ENCODE measurements at places on chromosomes 2 and 18. TPM values are rescaled to one million over a fixed set of nuclear protein-coding genes. Genes with fewer than 3 reads are reported as not detected.
A peak's percentile ranks its signal among the peaks of the same experiment; 100 is the strongest.

The UGT1A9 gene
- not detected for polyA plus RNA-seq

GRCh38 chr18:44733754-44734465, 53.2 kb downstream of the SETBP1 start:
- DNase-seq, result peak; percentile 2

The MORN2 gene
- 15.4 TPM for polyA plus RNA-seq

The RAD51AP2 gene
- polyA plus RNA-seq, result not detected

- no peak for DNase-seq
Observed at GRCh38 chr2:8615576-8616281, 66.1 kb upstream of the ID2 start.

The NMUR1 gene
- not detected for polyA plus RNA-seq

DNA sequence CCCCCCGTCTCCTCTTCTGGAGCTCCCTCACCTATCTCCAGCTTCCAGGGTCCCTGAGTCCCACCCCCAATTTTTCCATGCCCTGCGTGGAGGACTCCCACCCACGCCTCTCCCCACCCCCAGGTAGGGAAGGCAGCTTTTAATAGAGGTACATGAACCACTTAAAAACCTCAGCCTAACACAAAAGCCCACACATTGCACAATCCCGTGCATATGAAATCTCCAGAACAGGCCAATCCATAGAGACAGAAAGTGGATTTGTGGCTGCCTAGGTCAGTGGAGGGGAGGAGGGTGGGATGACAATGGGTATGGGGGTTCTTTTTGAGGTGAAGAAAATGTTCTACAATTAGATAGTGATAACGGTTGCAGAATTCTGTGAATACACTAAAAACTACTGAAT, 145.6 kb downstream of the CABLES1 start:
- DNase-seq, result no peak

DNA sequence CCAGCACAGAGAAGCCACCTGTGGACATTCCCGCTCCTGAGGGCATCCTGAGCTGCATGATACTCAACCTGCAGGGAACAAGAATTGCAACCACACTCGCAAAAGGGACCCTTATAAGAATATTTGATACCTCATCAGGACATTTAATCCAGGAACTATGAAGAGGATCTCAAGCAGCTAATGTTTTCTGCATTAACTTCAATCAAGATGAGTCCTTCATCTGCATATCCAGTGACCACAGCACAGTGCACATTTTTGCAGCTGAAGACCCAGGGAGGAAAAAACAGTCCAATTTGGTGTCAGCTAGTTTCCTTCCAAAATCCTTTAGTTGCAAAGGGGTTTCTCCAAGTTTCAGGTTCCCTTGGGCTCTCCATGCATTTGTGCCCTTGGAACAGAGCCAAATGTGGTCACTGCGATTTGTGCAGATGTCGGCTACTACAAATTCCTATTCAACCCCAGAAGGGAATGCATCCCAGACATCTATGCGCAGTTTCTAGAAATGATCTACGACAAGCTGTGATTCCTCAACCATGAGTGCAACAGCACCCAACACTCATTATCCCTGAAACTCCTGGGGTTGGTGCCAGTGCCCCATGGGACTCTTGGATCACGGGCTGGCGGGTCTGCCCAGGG, 23.3 kb upstream of the FHOD3 start:
- no peak for DNase-seq

DNA sequence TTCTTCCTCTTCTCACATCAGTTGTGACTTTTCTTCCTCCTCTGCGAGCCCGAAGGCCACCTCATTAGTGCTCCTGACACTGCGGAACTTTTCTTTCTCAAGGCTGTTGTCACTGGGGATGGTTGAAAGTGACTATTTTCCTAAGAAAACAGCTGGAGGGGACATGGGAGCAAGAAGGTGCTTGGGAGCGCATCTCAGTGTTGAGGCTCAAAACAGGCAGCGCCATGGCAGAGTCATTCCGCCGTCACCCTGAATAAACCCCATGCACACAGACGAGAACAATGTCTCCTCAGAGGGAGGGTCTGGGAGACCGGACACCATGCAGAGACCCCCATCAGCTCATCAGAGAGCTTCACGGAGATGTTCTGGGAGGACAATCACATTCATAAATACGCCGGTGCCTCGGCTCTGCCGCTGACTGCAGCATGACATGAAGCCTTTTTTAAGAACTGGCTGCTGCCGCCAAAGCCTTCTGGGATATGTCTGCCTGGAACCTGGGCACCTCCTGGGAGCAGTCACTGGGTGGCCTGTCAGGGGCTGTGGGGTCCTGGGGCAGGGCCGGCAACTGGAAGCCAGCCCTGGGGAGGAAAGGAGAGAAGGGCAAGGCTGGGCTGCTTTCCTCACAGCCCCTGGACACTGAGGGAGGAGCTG, 19.2 kb downstream of the ATOH8 start:
- no peak for DNase-seq

DNA sequence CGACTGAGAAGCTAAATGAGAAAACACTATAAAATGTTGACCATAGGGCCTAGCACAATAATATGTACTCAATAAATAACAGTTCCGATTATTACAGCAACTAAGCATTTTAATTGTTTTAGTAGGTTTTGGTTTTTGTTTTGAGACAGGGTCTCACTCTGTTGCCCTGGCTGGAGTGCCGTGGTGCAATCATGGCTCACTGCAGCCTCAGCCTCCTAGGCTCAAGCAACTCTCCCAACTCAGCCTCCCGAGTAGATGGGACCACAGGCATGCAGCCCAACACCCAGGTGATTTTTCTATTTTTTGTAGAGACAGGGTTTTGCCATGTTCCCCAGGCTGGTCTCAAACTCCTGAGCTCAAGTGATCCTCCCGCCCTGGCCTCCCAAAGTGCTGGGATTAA, 54.1 kb downstream of the ESCO1 start:
- no peak for DNase-seq

The EVX2 gene
- not detected for polyA plus RNA-seq

The TRIM54 gene
- polyA plus RNA-seq, result 0.15 TPM

- no peak for DNase-seq
Observed at GRCh38 chr2:220628252-220628651, 943.9 kb downstream of the EPHA4 start.

DNA sequence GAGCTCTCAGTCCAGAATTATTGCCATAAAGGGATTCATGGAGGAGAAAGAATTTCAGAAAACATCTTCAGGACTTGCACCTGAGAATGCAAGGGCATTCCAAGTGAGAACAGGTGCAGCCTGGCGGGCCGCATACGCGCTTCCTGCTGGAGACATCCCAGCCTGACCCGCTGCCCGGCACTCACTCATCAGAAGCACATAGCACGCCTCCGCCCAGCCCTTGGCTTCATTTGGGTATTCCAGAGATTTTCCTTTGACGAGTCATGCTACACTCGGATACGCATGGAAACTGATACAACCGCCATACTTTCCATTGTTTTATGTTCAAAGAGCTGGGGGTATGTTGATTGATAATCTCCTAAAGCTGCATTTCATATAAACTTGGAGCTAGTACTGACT, 228.0 kb upstream of the ID2 start:
- DNase-seq, result peak; percentile 8

GRCh38 chr2:63081404-63081803, 30.8 kb downstream of the OTX1 start:
- DNase-seq, result no peak

The NEUROD1 gene
- polyA plus RNA-seq, result not detected

The LCT gene
- not detected for polyA plus RNA-seq

The ALLC gene
- not detected for polyA plus RNA-seq

DNA sequence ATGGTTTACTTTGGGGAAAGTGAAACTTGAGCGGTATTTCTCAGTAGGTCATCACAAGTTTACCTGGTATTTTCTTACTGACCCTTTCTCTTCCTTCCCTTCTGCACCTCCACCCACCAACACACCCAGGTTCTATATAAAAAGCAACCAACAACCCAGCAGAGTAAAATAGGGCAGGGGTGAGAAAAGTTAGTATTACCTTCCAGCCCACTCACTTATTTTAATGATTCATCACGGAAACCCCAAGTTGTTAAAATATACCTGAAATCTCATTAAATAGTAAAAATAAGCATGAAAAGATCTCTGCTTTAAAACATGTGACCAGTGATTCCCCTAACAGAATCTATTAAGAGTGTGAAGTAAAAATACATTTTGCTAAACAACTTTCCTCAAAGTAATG, 306.1 kb downstream of the ZEB2 start:
- no peak for DNase-seq

DNA sequence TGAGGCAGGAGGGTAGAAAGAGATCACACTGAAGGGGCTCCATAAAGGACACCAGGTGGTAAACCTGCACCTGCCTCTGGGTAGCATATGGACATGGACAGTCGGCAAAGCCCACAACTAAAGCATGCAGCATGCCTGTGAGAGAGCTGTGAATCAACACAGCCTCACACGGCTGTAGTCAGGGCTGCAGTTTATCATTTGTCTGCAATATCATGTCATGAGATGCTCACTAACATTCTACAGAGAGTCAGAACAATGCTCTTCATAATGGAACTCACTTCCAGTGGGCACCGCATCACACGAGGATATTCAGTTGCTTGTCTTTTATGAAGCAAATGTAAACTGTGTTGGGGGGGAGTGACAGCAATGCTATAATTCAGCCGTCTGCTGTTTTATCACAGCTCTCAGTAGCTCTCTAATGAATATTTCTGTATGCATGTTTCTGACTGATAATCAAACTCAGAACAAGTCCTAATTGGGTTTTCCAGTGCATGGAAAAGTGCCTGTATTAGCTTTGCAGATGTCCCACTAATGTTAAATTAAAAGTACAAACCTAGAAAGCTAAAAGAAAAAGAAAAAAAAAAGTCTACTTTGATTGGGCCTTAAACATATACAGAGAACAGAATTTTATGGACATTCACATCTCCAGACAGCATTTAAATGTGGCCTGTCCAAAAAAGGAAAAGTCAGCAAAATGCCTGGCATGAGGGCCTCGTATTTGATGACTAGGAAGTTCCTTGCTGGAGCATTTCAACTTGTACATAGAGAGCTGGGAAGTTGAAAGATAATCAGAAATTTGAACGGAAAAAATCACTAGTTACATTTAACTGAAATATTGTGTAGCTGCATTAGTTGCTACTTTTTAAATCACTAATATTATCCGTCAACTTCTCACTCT, 406.1 kb upstream of the SOX11 start:
- no peak for DNase-seq

DNA sequence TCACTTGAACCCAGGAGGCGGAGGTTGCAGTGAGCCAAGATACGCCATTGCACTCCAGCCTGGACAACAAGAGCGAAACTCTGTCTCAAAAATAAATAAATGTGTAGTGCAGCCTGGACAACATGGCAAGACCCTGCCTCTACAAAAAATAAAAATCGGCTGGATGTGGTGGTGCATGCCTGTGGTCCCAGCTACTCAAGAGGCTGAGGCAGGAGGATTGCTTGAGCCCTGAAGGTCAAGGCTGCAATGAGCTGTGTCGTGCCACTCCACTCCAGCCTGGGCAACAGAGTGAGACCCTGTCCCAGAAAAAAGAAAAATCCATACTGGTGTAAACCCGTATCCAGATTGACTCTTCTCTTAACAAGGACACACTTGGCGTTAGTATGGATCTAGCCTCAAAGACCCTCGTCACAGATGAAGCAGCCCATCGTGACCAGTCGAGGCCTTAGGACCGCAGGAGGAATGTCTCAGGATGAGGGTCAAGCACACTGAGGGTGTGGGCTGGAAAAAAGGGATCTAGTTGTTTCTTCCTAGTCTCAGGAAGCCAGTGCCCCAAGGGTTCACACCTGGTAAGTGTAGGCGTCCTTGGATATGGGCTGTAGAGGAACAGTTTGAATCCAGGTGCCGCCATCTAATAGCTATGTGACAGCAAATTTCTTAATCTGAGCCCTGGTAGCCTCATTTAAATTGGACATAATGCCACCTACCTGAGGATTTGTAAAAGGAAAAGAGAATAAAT, 4.0 kb upstream of the GPBAR1 start:
- DNase-seq, result no peak

- DNase-seq, result peak; percentile 68
Observed at GRCh38 chr2:25587361-25587760, 86.0 kb downstream of the DTNB start.

DNA sequence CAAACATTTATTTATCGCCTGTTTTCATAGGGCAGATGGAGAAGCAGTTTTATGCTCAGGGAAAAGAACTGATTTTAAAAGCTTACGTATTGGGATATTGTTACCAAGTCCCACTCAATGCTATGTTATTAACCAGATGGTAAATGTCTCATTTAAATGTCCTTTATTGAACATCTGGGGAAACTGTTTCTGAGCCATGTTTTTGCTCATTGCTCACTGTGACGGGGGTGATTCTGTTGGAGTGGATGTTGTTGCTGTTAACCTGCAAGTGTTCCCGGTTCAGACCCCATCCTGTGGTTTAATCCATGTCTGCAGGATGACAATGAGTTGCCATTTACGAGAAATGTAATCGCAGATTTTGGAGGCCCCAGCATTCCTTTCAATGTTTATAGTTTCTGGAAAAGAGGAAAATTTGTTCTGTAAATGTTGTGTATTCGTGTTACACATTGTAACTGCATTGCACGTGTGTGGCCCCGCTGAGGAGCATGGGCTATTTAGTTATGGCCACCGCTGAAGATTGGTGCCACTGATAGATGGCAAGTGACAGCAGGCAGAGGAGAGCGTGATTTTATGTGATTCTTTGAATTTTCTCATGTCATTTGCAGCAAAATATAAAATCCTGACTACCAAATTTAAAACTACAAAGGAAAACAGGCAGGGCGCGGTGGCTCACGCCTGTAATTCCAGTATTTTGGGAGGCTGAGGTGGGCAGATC, 174.8 kb upstream of the COPS8 start:
- DNase-seq, result no peak

DNA sequence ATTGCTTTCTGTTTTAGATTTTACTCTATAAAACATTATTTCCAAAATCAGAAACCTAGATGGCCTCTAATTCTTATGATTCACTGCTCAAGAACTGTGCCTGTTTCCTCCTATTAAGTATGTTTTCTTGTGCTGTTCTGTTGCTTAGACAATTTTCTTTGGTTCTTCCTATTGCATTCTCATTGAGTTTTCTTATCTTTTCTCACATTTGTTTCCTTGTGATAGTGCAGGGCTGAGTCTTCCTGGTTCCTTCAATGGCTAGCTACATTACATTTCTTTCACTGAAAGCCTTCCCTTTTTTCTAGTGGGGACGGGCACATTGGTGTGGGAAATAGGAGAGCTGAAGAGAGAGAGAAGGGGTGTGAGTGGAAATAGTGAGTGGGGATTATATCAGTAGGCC, 183.4 kb downstream of the CALCRL start:
- DNase-seq, result no peak

GRCh38 chr2:216475767-216476166, 22.9 kb upstream of the RPL37A start:
- no peak for DNase-seq

The AMER3 gene
- polyA plus RNA-seq, result not detected

DNA sequence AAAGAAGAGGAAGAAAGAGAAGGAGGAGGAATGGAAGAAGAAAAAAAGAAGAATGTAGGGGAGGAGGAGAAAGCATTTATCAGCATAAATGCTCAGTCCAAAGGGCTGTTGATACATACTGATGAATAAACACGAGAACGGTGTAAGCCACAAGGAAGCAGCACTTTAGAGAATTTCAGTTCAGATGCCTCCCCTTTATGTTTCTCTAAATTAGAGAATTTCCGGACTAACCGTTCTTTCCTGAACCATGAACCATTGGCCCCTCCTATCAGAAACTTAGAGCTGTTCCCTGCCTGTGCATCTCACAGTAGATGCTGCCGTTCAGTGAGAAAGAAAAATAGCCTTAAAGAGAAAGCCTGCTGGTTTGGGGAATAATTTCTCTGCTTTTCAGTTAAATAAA, 49.2 kb upstream of the TUBA3D start:
- DNase-seq, result no peak

The SERPINB2 gene
- 32.1 TPM for polyA plus RNA-seq

The FOXD4L1 gene
- not detected for polyA plus RNA-seq

GRCh38 chr2:104678181-104678580, 175.7 kb upstream of the POU3F3 start:
- no peak for DNase-seq
